Body of pancreas (tissue), 4 donors: ENCODE measurements at places on chromosomes 4 and X. TPM values are rescaled to one million over a fixed set of nuclear protein-coding genes. Genes with fewer than 3 reads are reported as not detected.

GRCh38 chr4:6591313-6591712 lies 16.3 kb downstream of the MAN2B2 start:
- no peak overlapping the region for H3K4me3 ChIP-seq
- H3K27ac ChIP-seq = no peak overlapping the region
- DNase-seq = no peak
- H3K36me3 ChIP-seq = no peaks in the 10 kb centered on the region
- no peaks in the 10 kb centered on the region for H3K4me1 ChIP-seq
- no peaks in the 10 kb centered on the region for H3K27me3 ChIP-seq

The ETNPPL gene
- not detected for total RNA-seq

DNA sequence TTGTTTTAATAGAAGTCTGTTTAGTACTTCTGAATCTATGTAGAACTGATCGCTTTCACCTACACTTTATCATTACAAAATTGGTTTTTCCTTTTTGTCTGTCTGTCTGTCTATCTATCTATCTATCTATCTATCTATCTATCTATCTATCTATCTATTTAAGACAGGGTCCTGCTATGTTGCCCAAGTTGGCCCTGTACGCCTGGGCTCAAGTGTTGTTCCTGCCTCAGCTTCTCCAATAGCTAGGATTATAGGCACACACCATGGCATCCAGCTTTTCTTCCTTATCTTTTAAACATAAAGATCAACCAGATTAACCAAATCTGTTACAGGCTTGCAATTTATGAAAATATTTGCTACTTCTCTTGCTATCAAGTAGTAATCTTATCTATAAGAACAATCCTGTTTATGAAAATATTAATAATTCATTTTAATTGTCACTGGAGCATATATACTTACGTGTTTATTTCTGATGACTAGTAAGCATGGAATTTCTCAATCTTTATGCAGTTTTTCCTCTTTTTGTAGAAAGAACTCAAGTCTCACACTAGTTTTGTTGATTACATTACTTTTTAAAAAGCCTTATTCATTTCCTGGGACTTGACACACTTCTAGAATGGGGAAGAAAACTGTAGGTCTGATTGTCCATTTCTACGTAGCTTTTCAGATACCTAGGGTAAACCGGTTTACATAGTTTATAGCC lies 24.5 kb downstream of the KIAA0232 start:
- no peak overlapping the region for H3K4me3 ChIP-seq
- no peak for DNase-seq
- no peaks in the 10 kb centered on the region for H3K27me3 ChIP-seq
- peaks cover 21% of the 10 kb centered on the region for H3K4me1 ChIP-seq
- H3K27ac ChIP-seq = no peak overlapping the region

The SORBS2 gene
- 218 TPM for total RNA-seq

The DLG3 gene
- total RNA-seq = 26.0 TPM

The LRRC66 gene
- total RNA-seq = 0.78 TPM

DNA sequence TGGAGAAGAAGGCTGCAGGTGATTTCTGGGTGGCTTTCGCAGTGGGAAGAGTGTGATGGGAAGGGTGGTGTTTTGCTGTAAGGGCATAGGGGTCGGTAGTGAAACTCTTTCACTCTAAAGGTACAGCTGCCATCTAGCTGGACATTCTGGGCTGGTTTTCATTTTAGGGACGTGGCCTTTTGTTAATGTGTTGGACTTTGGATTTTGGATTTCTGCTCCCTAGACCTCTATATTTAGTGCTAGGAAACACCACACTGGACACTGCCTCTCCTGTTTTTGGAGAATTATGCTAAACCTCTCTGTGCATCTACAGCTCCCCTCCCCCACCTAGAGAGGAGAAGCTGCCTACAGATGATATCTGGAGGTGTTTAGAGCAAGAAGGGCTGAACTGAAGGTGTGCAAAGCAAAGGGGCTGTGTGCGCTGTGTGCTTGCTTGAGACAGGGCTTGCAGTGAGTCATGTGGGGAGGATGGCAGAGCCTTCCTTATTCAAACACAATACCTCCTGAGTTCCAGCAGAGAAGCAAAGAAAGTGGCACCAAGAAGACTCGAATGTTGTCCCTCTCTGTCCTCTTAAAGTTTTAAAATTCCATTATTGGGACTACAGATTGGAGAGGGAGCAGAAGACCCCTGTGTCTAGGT lies 47.9 kb downstream of the STARD8 start:
- no peaks in the 10 kb centered on the region for H3K27me3 ChIP-seq
- H3K36me3 ChIP-seq = no peaks in the 10 kb centered on the region
- H3K27ac ChIP-seq = peak overlapping the region; percentile 78
- no peak overlapping the region for H3K4me3 ChIP-seq
- no peak for DNase-seq

The OPHN1 gene
- total RNA-seq = 4.3 TPM

- H3K4me1 ChIP-seq = no peaks in the 10 kb centered on the region
- H3K4me3 ChIP-seq = no peak overlapping the region
- H3K27me3 ChIP-seq = no peaks in the 10 kb centered on the region
- no peak for DNase-seq
Observed at GRCh38 chr4:143307531-143307930, 29.1 kb upstream of the GAB1 start.

The CENPI gene
- total RNA-seq = 0.26 TPM

The IGSF1 gene
- total RNA-seq = 1.3 TPM

DNA sequence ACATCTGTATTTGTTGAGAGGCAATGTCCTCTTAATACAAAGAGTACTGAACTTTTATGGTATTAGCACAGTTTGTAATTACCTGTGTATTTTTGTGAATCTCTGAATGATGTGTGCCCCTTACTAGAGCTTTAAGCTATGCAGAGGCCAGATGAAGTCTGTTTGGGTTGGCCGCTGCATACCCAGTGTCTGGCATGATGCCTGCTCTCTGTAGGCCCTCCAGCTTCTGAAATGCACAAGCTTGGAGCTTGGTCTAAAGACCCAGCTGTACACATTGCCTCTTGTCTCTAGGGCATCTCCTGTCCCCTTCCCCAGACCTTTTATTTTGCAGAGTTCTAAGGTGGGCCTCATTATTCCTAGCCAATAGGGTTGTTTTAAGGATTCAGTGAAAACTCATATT lies 68.6 kb downstream of the CDS1 start:
- H3K27ac ChIP-seq = no peak overlapping the region
- no peak for DNase-seq
- H3K4me3 ChIP-seq = no peak overlapping the region
- no peaks in the 10 kb centered on the region for H3K27me3 ChIP-seq
- no peaks in the 10 kb centered on the region for H3K4me1 ChIP-seq

The DSPP gene
- total RNA-seq = not detected

DNA sequence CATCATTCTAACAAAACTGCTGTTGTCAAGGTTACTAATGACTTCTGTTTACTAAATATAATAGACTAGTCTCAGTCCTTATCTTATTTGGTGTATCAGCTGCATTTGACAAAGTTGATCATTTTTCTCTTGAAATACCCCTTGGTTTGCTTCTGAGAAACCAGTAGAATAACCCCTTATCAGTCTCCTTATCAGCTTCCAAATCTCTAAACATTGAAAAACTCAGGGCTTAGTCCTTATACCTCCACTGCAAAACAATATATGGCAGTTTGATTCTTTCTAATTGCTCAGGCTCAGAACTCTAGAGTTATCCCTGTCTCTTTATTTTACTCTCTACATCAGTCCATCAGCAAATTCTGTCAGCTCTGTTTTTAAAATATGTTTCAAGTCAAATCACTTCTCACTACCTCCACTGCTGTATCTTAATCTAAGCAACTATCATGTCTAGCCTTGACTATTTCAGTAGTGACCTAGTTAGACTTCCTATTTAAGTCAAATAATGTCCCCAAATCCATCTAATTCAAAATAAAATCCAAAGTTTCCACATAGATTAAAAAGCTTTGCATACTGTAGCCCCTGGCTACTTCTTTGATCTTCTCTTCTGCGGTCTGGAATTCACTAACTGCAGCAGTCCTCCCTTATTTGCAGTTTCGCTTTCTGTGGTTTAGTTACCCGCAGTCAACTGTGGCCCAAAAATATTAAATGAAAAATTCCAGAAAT lies 87.1 kb upstream of the NPNT start:
- no peak overlapping the region for H3K4me3 ChIP-seq
- no peaks in the 10 kb centered on the region for H3K4me1 ChIP-seq
- no peak for DNase-seq
- H3K27ac ChIP-seq = no peak overlapping the region

The TRAPPC2 gene
- 28.5 TPM for total RNA-seq

The FAM149A gene
- 20.8 TPM for total RNA-seq

DNA sequence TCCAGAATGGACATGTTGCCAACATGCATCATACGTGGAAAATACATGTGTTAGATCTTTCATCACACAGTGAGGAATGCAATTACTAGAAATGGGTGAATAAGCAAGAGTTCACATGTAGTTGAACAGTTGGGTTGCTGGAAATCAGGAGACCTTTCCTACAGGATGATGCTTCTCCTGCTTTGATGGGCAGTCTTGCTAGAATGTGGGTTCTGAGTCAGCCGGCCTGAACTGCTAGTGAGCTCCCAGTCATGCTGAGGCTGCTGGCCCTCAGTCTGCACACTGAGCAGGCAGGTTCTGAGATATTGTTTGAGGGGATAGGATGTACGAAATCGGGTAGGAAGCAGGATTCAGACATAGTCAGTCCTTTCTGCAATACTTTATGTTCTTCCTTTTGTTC lies 20.2 kb downstream of the MSL3 start:
- H3K4me3 ChIP-seq = no peak overlapping the region
- H3K4me1 ChIP-seq = no peaks in the 10 kb centered on the region
- no peak for DNase-seq

GRCh38 chrX:130013661-130014060 lies 31.2 kb downstream of the BCORL1 start:
- H3K36me3 ChIP-seq = no peaks in the 10 kb centered on the region
- DNase-seq = no peak
- H3K27ac ChIP-seq = no peak overlapping the region
- H3K4me1 ChIP-seq = no peaks in the 10 kb centered on the region

- no peak for DNase-seq
- no peak overlapping the region for H3K4me3 ChIP-seq
- no peaks in the 10 kb centered on the region for H3K4me1 ChIP-seq
- no peaks in the 10 kb centered on the region for H3K27me3 ChIP-seq
Observed at GRCh38 chr4:36187723-36188333, 56.5 kb downstream of the ARAP2 start.

- DNase-seq = no peak
- no peak overlapping the region for H3K4me3 ChIP-seq
- no peaks in the 10 kb centered on the region for H3K27me3 ChIP-seq
- H3K27ac ChIP-seq = no peak overlapping the region
- peaks cover 13% of the 10 kb centered on the region for H3K4me1 ChIP-seq
- no peaks in the 10 kb centered on the region for H3K36me3 ChIP-seq
Observed at GRCh38 chrX:153689654-153690465, 2.1 kb downstream of the SLC6A8 start.

GRCh38 chr4:43394976-43395375 lies 502.5 kb downstream of the GRXCR1 start:
- no peak overlapping the region for H3K27ac ChIP-seq
- no peaks in the 10 kb centered on the region for H3K36me3 ChIP-seq
- no peaks in the 10 kb centered on the region for H3K4me1 ChIP-seq
- no peaks in the 10 kb centered on the region for H3K27me3 ChIP-seq
- no peak for DNase-seq

The SPANXN5 gene
- not detected for total RNA-seq

The RHOH gene
- 2.9 TPM for total RNA-seq

The SRPX gene
- 42.5 TPM for total RNA-seq

DNA sequence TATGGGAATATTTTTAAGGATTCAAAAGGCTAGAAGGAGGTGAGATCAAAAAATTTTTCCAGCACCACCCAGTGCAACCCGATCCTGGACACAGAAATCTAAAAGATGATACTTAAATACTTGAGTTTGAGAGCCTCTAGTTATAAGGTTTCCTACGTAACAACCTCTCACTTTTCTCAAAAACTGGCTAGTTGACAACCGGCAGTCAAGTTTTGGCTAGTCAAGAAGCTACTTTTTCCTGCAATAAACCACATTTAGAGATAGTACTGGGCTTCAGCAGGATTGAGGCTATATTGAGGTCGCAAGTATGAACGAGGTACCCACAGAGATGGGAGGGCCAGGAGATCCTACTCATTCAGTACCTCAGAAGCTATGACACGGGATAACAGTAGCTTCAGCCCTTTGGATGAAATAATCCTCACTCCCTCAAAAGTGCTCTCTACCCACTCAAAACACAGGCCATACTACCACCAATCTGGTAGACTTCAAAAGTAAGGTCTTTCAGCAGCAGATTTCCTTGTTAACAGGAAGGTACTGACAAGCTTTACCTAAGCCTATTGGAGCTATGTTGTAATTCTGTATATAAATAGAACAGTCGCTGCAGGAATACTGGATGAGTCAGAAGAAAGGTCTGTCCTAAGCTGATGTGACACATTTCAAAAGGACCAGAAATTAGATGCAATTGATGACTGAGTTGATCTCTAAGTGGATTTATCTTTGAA lies 1.5 kb upstream of the TSPAN5 start:
- no peak overlapping the region for H3K4me3 ChIP-seq
- no peak overlapping the region for H3K27ac ChIP-seq
- DNase-seq = no peak
- H3K36me3 ChIP-seq = no peaks in the 10 kb centered on the region
- no peaks in the 10 kb centered on the region for H3K27me3 ChIP-seq

DNA sequence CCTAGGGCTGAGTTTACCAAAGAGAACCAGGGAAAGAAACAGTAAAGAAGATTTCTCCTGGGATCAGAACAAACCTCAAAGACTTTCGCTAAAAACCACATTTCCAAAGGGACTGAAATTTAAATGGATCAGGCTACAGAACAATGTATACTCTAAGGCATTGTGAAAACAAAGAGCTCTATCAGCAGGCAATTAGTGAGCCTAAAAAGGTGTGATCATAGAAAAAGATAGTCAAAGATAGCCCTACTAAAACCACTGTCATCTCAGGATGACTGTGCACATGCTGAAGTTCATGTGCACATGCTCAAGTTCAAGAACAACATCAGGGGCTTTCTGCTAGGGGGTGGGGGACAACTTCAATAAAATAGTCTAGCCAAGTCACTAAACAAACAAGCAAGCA lies 12.9 kb upstream of the SMIM10L2A start:
- H3K4me1 ChIP-seq = peaks cover 7% of the 10 kb centered on the region
- no peaks in the 10 kb centered on the region for H3K27me3 ChIP-seq
- no peak overlapping the region for H3K4me3 ChIP-seq
- no peaks in the 10 kb centered on the region for H3K36me3 ChIP-seq
- DNase-seq = no peak
- no peak overlapping the region for H3K27ac ChIP-seq

The MOB1B gene
- total RNA-seq = 12.7 TPM

GRCh38 chr4:80306260-80306659 lies 29.3 kb upstream of the CFAP299 start:
- no peak overlapping the region for H3K27ac ChIP-seq
- H3K27me3 ChIP-seq = no peaks in the 10 kb centered on the region
- H3K36me3 ChIP-seq = no peaks in the 10 kb centered on the region
- H3K4me3 ChIP-seq = no peak overlapping the region
- no peaks in the 10 kb centered on the region for H3K4me1 ChIP-seq
